ENCODE measurements at places on chromosomes 5 and 9.

GRCh38 chr5:136205941-136206340 is 13.0 kb upstream of the SMIM32 start:
- DNase-seq, result no peak

DNA sequence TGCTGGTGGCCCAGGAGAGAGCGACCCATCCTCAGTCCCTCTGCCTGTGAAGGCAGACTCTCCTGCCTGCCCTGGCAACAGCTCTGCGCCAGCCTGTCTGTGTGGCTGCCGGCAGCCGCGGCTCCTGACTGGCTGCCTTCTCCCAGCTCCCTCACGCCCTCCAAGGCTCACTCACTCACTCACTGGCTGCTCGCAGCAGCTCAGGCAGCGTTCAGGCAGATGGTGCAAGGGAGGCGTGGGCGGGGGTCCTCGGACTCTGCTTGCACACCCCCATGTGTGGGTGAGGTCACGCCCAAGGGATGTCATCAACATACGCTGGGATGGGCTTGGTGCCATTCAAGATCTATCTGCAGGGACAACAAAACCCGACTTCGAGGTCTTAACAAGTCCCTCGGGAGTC is 66.7 kb downstream of the DAB2IP start:
- no peak for DNase-seq

DNA sequence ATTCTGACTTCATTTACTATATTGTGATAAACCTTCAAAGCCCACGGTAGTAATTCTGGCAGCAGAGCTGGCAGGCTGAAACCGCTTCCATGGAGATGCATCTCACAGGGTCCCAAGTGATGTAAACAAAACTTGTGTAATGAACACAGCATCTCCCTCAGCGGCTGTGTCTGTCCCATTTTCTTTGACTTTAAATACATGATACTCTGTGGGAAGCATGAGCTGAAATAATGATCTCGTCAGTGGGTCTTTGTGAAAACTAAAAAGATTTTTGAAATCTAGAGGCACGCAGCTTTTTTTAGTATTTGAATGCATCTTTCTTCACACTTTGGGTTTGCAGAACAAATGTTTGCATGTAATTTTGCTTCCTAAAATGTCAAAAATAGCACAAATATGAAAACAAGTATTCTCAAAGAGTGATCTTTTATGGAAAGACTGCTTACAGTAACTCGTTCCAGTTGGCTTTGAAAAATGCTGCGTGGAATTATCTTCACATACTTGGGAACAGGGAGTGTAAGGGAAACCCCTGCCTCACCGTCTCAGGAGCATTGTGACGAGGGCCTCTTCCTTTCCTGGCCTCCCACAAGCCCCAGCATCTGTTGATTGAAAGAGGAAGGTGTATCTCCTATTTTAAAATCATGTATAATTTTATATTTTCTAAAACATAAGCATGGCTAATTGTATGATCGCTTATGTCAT is 18.1 kb upstream of the LPCAT1 start:
- DNase-seq, result no peak

- DNase-seq, result peak; percentile 52
Observed at GRCh38 chr9:129697656-129698253, 32.3 kb downstream of the PRRX2 start.

DNA sequence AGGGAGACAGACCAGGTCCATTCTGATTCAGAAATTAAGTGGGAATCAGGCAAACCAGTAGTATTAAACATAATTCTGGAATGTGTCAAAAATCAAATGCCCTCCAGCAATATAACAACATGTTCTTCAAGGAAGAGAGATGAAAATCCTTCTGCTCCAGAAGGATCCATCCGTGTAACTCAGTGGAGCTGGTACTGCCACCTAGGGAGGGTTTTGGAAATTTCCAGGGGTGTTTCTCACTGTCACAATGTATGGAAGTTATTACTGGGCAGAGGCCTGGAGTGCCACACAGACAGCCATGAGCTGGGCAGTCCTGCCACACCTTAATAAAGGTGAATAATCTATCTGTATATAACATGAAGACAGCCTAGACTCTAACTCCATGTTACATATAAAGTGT is 87.5 kb downstream of the TTLL11 start:
- DNase-seq, result no peak

Measured in stimulated activated CD8-positive, alpha-beta memory T cell treated with anti-CD3 and anti-CD28 coated beads, Interleukin-7, amount 100 ng/mL, for 4 hours (primary cell).